ENCODE measurements at places on chromosomes 16 and 17.
A peak's percentile ranks its signal among the peaks of the same experiment; 100 is the strongest.

DNA sequence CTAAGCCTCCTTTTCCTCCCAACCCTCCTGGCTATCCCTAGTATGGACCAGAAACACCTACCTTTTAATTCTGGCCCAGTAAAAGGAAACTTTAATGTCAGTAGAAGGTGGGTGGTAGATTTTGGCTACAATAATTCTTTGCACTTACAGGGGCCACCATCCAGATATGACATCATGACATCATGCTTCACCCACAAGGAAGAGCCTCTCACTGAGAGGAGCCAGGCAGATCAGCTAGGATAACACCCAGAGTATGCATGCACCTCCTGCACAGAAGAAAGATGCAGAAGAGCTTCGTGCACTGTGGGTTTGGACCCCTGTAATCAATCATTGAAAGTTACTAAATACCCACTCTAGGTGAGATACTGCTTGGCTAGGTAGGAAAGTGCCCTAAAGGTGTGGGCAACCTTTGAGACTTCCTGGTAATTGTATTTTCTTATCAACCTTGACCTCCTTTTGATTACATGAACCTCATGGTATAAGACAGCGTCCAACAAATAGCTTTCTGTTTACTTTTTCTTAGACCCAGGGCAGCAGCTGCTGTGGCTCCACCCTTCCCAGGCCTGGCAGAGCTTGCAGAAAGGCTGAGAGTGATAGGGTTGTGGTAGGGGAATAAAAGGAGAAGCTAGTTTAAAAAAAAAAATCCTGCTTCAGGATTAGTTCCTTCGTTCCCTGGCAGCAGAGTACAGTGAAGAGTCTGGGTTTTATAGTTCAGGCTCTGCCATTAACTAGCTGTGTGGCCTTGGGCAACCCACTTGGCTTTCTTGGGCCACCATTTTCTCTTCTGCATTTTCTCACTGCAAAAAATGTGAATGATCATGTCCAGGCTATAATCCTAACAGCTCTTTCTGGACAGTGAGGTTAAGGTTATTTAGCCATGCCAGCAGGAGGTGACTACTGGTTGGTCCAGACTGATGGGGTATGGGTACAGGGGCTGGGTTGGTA is 6.2 kb downstream of the MAP3K14 start:
- no peak for DNase-seq

DNA sequence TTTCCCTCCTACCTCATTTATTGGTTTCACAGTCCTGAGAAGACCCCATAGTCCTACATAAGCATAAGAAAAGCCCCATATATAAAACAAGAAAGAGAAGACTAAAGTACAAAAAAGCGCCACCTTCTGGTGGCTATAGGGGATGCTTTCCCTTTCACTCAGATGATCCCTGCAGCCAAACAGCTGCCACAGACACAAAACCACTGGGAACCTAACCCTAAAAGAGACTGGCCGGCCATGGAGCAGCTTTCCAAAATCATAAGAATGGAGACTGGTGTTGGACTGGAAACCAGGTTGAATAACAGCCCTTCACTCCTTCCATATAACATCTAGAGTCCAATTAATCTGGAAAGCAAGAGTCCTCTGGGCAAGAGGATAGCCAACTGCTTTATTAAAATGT is 11.4 kb downstream of the DYNC1LI2 start:
- DNase-seq: peak; percentile 67

GRCh38 chr17:17763734-17764133 is 73.1 kb downstream of the SREBF1 start:
- DNase-seq: no peak

GRCh38 chr17:53696286-53696685 is 126.4 kb upstream of the KIF2B start:
- no peak for DNase-seq

DNA sequence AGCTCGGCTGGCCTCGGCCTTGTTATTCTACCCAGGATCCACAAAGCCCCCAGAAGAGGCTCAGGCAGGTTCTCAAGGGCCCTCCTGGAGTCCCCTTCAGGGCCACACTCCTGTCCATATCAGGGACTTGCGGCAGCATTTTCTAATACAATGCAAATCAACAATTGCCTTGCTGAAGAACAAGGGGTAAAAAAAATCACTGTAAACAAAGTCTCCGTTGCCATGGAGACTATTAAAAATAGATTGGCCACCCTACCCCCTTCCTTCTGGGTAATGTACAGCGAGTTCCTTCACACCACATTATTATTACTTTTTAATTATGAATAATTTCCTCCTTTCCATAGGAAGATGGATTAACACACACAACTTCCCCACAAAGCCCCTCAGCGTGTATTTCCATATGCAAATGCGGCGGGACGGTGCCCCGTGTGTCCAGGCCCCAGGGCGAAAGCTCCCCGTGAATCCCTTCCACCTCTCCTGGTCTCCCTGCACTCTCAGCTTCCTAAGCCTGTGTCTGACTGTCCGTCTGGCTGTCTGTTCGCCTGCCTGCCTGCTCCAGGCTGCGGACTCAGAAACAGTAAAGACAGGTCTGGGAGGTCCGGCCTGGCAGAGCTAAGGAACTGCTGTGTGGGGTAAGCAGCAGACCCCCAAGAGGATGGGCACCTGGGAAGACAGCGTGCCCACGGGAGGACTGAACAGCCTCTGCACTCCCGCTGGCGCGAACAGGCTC is 196.6 kb downstream of the RBFOX3 start:
- DNase-seq: no peak

DNA sequence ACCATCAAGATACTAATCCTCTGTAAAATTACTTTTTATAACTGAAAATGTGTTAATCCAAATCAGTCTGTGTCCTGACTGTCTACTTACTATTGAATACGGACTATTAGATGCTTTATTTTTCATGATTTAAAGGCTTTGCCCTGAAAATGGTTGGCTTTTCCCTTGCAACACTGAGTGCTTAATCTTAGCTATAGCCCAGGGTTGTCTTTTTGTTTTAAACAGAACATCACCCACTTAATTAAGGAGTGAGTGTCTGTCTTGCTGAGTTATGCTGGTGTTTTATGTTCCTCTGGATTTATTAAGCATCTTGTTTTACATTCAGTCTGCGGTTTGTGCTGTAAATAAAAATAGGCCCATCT is 11.0 kb downstream of the FTO start:
- DNase-seq: no peak

DNA sequence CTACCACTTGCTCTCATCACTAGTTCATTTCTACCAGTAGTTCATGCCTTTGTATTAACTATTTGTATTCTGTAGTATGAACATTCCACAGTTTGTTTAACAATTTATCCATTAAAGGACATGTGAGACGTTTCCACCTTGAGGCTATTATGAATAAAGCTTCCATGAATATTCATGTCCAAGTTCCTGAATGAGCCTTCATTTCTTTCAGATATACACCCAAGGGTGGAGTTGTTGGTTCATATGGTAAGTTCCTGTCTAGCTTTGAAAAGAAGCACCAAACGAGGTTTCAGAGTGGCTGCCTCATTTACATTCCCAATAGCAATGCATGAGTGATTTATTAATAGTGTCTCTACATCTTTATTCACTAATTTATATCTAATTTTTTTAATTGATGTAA is 407.8 kb upstream of the C16orf82 start:
- DNase-seq: no peak

- no peak for DNase-seq
These were observed 1.3 kb upstream of the CES3 start for GRCh38 chr16:66959704-66960161.

GRCh38 chr17:47862621-47863440 is 11.9 kb upstream of the SP6 start:
- peak; percentile 76 for DNase-seq

GRCh38 chr17:19317359-19318095 is 45.0 kb downstream of the B9D1 start:
- peak; percentile 80 for DNase-seq

- no peak for DNase-seq
These were observed 20.9 kb downstream of the GNAO1 start for GRCh38 chr16:56212144-56212543.

DNA sequence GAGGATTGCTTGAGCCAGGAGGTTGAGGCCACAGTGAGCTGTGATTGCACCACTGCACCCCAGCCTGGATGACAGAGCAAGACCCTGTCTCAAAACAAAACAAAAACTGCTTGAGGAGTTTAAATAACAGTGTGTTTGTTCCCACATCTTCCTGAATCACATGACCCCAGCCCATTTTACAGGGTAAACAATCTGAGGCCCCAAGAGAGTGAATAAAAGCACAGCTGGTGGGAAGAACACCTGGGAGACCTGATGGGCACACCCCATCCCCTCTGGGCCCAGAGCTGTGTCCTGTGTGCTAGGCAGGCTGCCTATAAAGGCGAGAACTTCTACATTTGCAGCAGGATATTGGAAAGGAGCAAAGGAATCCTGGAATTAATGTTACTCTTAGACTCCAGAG is 69.6 kb downstream of the PLXDC1 start:
- DNase-seq: no peak

DNA sequence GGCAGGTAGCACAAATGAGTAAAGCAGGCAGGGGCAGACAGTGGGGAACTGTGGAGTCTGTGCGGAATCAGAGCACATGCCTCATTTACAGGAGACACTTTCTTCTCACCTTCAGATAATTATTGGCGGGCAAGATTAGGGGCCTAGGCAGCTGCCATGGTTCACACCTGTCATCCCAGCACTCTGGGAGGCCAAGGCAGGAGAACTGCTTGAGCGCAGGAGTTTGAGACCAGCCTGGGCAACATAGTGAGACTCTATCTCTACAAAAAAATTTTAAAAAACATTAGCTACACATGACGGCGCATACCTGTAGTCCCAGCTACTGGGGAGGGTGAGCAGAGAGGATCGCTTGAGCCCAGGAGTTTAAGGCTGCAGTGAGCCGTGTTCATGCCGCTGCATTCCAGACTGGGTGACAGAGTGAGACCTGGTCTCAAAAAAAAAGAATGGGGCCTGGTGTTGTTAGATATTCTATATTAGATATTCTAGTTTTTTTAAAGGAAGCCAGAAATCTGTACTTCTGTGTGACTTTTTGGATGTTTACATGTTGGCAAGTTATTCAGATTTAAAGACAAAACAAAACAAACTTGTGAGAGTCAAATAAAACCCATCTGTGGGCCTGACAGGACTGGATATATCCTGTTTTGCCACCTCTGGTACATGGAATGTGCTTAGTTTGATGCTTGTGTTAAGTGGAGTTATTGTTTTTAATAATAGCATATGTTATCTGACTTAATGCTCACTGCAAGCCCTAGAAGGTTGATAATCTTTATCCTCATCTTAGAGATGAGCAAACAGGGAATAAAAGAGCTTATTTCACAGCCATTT is 4.9 kb upstream of the LPCAT2 start:
- DNase-seq: no peak

GRCh38 chr16:84699712-84700445 is at the start of gene USP10:
USP10 (plus strand) TSS chr16:84700000; CDS start chr16:84700091, 91 bp downstream.
- DNase-seq: peak; percentile 87

DNA sequence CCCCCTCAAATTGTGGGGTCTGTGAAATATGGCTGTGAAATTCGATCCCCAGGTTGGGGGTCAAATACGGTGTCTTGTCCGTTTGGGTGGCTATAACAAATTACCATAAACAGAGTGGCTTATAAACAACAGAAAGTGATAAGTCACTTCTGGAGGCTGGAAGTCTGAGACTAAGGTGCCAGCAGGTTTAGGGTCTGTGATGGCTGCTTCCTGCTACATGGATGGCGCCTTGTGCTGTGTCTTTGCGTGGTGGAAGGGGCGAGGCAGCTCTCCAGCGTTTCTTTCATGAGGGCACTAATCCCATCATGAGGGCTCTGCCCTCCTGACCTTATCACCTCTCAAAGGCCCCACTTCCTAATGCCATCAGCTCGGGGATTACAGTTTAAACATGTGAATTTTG is 120.0 kb downstream of the IRF8 start:
- DNase-seq: no peak

Measured in kidney capillary endothelial cell (primary cell).